Inflammatory macrophage treated with lipopolysaccharide for 4 hours (primary cell): ENCODE measurements at places on chromosomes 2 and 18.

DNA sequence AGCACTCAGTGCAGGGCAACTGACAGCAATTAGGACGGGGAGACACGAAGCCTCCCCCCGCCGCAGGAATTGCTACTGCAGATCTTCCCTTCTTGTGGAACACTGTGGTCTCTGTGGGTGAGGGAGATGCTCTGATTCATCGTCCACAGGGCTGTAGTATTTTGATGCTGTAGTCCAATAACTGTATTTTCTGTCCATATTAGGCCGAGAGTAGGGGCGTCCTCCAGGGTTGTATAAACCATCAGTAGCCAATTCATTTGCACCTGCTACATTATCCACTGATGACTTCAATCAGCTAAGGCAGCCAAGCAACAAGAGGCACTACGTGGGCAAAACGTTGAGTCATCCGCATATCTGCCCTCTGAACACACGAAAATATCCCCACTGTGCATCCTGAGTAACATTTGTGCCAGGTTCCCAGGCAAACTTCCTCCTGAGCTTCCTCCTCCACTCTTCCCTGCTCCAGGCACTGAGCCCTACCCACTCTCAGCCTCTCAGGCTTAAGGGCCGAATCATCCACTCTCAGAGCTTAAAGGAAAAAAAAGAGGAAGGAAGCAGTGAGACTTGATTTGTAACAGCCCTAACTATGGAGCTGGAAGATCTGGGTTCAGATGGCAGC lies 62.1 kb downstream of the LBH start:
- peak; percentile 54 for DNase-seq

GRCh38 chr2:239532250-239532649 lies 131.4 kb upstream of the HDAC4 start:
- no peak for DNase-seq

DNA sequence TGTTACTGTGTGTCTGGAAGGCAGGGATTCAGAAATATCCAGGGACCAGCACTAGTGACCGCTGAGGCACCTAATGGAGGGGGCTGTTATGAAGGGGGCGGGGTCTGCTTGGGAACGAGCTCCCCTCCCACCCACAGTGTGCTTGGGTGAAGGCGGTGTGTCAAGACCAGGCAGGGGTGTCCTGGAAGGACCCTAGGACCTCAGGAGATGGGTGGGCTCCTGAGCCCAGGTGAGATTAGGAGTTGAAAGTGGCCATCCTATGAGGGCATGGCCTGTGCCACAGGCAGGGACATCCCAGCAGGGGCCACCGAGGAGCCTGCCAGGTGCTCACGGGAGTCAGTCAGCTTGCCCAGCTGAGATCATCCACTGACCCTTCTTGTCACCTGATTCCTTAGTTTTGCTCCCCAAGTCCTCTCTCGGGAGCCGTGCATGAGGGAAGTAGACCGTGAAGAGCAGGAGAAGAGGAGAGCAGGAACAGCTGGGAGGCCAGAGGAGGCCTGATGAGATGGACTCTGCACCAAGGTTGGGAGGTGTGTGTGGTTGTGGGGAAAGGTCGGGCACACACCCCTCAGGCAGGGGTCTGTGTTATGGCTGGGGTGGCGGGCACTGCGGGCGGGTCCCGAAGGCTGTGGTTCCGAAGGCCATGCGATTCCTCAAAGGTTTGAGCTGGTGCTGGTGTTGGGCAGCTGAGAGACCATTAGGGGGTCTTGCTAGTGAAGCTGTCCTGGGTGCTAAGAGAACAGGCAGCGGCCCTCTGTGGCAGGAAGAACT lies 180.9 kb upstream of the HS6ST1 start:
- no peak for DNase-seq

- no peak for DNase-seq
These were observed 323.9 kb downstream of the SETBP1 start for GRCh38 chr18:45004546-45005080.

DNA sequence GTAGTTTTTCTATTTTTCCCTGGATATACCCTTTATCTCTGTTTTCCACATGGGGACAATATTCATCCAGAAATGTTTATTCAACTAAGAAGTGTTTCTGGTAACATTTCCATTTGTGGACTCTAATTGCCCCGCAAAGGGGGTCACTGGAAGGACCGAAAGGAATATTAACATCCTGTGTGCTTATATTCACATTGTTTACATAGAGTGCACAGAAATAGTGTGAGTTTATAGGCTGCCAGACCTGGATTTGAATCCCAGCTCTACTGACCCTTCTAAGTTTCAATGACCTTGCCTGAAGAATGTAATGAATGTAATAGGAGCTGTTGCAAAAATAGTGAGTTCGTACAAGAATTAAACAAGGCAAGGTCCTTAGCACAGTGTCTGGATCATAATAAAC lies 152.9 kb upstream of the NCKAP5 start:
- DNase-seq: no peak

DNA sequence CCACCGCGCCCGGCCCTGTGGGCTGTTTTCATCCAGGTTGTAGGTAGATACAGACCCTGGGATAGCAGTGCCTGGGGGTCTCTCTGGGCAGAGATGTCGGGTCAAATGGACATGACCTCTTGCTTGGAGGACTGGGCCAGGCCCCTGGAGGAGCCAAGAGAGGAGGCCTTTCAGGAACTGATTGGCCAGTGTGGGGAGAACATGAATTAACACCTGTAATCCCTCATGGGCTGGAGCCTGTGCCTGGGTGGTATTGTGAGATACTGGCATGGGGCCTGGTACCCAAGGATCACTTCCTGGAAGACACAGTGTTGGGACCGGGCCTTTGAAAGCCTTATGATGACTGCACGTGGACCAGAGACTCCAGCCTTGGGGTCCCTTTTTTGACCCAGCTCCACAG lies 158.7 kb upstream of the SKOR2 start:
- no peak for DNase-seq

DNA sequence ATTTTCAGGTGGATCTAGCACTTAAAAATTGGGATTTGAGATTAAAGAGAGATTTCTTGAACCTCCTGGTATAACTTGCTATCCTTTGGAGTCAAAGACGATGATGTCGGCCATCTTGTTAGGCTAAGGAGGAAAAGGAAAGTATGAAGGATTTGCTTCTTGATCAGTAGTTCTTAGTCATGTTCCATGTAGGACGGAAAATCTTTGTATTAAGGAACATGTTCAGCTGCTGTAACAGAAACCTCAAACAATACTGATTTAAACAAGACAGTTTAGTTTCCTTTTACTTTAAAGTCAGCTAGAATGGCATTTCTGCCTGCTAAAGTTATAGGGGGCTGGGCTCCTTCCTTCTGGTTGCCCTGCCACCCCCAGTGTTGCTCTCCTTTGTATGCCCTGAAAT lies 56.4 kb upstream of the MGAT5 start:
- DNase-seq: no peak

GRCh38 chr2:145797692-145798091 lies 1277.8 kb upstream of the ZEB2 start:
- DNase-seq: no peak

DNA sequence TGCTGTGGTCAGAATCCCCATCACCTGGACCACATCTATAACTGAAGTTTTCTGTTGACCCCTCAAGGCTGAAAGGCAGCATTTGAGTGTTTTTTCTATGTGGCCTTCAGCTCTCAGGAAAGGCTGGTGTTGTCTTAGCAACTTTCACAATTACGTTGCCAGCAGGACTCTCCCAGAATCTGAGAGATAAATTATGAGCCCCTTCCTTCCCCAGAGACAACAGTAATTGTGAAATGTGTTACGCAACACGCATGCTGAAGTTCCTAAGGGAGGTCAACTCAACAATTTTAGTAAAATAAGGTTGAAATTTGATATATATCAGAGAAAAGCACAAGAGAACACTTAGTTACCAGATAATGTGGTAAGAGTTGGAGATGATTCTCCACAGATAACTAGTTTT lies 216.5 kb upstream of the SLC8A1 start:
- DNase-seq: peak; percentile 63

- DNase-seq: peak; percentile 13
These were observed at the start of gene NPPC for GRCh38 chr2:231926180-231926741. Gene NPPC (minus strand): TSS chr2:231926396. CDS start chr2:231926249, 147 bp downstream.

DNA sequence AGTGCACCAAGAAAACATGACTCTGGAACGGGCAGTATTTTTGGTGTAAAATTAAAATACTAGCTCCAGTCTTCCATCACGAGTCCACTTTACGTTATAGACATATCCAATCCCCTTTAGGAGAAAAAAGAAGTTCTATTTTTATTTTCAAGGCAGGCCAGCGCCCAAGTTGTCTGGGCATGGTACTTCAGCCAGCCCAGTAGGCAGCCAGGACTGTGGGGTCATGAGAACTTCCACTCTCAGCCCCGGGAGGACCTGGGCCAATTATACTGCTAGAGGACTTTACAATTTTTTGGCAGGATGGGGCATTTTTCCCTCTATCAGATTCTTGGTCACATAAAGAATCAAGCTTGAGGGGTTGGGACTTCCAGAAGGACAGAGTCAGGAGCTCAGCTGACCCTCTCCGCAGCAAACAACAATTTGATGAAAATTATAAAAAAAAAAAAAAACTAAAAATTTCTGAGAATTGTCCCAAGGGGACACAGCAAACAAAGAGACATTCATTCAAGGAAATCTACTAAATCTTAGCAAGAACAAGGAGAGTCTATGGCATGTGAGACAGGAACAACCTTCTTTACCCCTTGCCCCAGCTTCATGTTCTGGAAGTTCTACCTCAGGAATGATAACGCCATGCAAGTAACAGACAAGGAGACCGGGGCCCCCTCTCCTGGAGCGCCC lies 37.3 kb upstream of the B3GNT2 start:
- no peak for DNase-seq

GRCh38 chr2:182558564-182558963 lies 131.7 kb upstream of the PDE1A start:
- DNase-seq: no peak

DNA sequence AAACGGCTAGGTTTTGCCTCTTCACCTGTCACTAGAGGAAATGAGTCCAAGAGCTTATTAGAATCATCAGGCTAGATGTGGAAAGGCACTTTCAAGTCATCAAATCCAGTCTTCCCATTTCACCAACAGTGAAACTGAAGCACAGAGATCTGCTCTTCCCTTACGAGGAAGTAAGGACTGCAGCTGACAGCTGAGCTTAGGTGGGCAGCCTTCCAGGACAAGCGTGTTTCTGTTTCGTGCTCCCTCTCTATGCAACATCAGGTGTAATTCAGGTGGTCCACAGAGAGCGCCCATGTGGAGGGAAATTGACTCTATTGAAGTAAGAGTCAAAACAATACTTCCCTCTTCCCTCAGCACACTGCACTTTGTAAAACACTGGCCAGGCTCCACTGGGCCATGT lies 5.5 kb downstream of the CYRIA start:
- DNase-seq: peak; percentile 80
